ENCODE measurements at places on chromosomes 1 and 21. TPM values are rescaled to one million over a fixed set of nuclear protein-coding genes. Genes with fewer than 3 reads are reported as not detected.

Gene SPTA1
- polyA plus RNA-seq: not detected

Gene HCN3
- polyA plus RNA-seq: 0.15 TPM

Gene BARHL2
- polyA plus RNA-seq: not detected

Gene HES3
- polyA plus RNA-seq: not detected

Gene RBM11
- polyA plus RNA-seq: 1.1 TPM
